Thymus (tissue), 14 donors: ENCODE measurements at places on chromosomes 11 and 22. TPM values are rescaled to one million over a fixed set of nuclear protein-coding genes. Genes with fewer than 3 reads are reported as not detected.

TSGA10IP gene
- 0.09 TPM for total RNA-seq

HEPN1 gene
- total RNA-seq = not detected

C1QTNF5 gene
- 4.2 TPM for total RNA-seq

THRSP gene
- total RNA-seq = not detected

MS4A7 gene
- total RNA-seq = 13.4 TPM

DBX1 gene
- not detected for total RNA-seq

MMP10 gene
- total RNA-seq = 0.52 TPM

IFITM1 gene
- 206 TPM for total RNA-seq

GSTT2B gene
- 1.1 TPM for total RNA-seq

MYO7A gene
- total RNA-seq = 1.5 TPM

MYBPC3 gene
- 0.09 TPM for total RNA-seq

P2RY6 gene
- 1.3 TPM for total RNA-seq

MMP27 gene
- not detected for total RNA-seq

OR4C5 gene
- not detected for total RNA-seq

XRRA1 gene
- 3.8 TPM for total RNA-seq

C11orf52 gene
- 1.3 TPM for total RNA-seq

PARVG gene
- total RNA-seq = 60.8 TPM

OR51E2 gene
- under 0.01 TPM for total RNA-seq

PRR33 gene
- total RNA-seq = not detected

NF2 gene
- total RNA-seq = 22.2 TPM

RIMBP3C gene
- total RNA-seq = 1.3 TPM

CARS1 gene
- total RNA-seq = 19.1 TPM

MPZL2 gene
- 18.1 TPM for total RNA-seq

RBX1 gene
- 86.9 TPM for total RNA-seq

OR1S2 gene
- not detected for total RNA-seq

RAG2 gene
- 195 TPM for total RNA-seq

HEPHL1 gene
- total RNA-seq = 0.14 TPM

JAM3 gene
- 15.8 TPM for total RNA-seq

VSIG10L2 gene
- 0.09 TPM for total RNA-seq

EMSY gene
- total RNA-seq = 11.8 TPM
